ENCODE measurements at places on chromosomes 12 and 14.

DNA sequence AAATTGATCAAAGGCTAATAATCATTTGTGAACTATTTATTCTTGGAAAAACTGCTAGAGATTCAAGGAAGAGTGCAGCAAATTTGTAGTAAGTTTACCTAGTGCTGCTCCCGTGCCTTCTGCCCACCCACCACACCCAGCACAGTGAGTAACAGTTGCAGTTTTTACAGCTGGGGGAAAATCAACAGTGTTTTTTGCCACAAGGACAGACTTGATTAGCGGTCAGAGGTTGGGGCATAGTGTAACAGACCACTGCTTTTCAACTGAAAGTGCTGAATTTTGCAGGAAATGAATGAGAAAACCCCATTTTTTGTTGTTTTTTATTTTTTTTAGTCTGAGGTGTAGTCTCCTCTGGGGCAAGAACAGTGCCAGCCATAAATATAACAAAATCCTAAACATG, 7.5 kb upstream of the KLRK1 start:
- DNase-seq = no peak

GRCh38 chr12:52522346-52523011, 2.3 kb upstream of the KRT5 start:
- no peak for DNase-seq

DNA sequence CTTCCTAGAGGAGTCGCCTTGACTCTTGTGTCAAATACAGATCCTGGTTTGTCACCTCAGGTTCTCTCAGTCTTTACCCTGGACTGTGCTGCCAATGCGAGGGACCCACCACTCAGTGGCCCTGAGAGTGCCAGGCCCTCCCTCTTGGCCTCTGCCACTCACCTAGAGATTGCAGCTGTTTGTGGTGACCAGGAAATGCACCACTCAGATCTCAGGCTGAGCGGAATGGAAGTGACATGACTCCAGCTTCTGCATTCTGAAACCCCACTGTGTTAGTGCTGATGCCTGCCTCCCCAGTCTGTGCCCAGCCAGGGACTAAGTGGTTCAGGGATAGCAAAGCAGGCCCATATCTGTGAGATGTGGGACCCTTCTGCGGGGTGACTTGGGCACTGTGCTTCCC, 27.8 kb upstream of the NEDD1 start:
- no peak for DNase-seq

DNA sequence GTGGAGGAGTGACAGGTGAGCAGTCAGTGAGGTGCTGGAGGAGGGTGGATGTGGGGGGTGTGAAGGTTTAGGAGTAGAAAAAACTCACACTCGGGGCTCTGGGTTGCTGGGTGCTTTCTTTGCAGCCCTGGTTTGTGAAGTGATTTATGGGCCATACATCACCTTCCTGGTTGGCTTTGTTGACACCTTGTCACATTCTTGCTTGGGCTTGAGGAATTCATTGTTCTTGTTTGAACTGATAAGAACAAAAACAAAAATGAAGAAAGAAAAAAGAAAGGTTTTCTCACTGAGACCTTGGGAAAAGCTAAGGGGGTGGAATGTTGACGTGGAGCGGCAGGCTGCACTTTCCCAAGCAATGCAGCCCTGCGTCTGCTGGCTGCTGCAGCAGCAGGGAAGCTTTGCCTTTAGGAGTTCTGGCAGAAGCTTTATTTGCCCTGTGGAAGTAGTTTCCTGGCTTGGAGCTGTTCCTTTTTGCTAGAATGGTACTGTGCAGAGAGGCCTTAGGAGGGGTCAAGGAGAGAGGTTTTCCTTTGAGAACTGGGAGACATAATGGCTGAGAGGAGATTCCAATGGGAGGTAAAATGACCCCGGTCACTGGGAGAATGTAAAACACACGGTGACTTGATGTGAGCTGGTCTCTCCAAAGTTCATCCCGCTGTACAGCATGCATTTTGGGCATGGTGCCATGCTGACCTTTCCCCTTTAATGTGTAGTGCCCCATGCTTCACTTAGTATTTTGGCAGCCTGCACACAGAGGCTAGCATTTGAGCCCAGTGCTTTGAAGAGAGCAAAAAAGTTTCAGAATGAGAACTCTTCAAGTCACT, 52.8 kb downstream of the HMGA2 start:
- no peak for DNase-seq

DNA sequence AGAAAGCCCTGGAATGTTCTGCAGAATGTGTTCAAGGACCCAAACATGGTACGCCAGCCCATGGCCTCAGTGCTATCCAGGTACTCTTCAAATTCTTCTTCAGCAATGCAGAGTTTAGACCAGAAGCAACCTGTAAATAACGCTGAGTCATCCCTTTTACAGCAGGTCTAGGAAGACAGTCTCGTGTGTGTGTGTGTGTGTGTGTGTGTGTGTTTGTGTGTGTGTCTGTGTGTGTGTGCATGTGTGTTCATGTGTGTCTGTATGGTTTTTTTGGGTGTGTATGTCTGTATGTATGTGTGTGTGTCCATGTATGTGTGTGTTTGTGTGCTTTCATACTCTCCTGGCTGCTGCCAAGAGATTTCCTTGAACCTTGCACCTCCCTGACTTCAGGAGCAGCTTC, 60.1 kb upstream of the RFX4 start:
- no peak for DNase-seq

DNA sequence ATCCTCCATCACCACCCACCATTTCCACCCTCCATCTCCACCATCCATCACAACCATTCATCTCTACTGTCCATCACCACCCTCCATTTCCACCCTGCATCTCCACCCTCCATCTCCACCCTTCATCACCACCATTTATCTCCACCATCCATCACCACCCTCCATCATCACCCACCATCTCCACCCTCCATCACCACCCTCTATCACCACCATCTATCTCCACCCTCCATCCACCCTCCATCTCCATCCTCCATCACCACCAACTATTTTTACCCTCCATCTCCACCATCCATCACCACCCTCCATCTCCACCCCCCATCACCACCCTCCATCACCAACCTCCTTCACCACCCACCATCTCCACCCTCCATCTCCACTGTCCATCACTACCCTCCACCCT, 4.7 kb upstream of the CEP170B start:
- DNase-seq = no peak

DNA sequence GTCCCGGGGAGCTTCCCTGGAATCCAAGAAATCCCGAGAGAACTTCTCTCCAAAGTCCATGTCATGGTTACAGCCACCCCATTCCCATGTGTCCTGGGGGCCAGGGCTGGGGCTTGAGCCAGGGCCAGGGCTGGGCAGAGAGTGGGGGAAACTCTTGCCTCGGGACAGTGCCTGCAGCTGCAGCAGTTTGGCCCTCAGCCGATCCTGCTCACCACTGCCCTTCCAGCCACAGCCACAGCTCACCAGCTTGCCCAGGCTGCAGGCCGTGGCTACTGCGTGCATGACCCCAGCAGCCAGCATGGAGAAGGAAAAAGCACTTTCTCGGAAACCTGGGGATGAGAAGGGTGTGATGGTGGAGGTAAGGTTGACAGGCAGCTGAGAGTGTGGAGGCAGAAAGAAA, 3.5 kb downstream of the WNT10B start:
- DNase-seq = no peak

GRCh38 chr14:100329233-100330006, 6.3 kb downstream of the SLC25A47 start:
- no peak for DNase-seq

DNA sequence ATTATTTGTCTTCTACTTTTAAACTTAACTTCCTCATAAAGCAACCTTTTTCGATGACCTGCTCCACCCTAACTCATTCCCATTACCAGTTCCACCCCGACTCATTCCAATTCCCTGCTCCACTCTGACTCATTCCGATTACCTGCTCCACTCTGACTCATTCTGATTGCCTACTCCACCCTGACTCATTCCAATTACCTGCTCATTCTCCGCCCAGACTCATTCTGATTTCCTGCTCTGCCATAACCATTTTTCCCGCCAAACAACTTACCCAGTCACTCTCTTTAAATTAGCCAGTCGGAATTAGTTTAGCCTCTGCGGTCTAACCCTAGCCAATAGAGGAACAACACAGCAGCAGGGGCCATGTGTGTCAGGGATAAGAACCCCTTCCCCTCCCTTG, 249.1 kb downstream of the DPY19L2 start:
- DNase-seq = no peak

DNA sequence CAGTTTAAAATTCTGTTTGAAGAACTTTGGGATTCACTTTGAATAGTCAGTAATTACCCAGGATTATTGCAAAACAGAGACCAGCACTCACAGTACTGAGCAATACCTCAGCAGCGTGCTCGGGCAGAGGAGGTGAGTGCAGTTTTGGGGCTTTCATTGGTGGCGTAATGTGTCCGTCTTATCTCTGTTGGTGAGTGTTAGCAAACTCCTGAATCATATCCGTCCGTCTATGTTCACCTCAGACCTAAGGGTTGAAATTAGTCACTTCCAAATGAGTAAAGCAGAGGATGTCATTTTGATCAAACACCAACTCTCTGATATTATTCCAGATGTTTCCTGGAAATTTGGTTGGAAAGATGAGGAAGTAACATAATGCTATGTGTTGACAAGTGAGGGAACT, 82.8 kb downstream of the BORCS5 start:
- peak; percentile 59 for DNase-seq

- DNase-seq = no peak
Measured at GRCh38 chr14:84432676-84433075, 1097.3 kb upstream of the FLRT2 start.

DNA sequence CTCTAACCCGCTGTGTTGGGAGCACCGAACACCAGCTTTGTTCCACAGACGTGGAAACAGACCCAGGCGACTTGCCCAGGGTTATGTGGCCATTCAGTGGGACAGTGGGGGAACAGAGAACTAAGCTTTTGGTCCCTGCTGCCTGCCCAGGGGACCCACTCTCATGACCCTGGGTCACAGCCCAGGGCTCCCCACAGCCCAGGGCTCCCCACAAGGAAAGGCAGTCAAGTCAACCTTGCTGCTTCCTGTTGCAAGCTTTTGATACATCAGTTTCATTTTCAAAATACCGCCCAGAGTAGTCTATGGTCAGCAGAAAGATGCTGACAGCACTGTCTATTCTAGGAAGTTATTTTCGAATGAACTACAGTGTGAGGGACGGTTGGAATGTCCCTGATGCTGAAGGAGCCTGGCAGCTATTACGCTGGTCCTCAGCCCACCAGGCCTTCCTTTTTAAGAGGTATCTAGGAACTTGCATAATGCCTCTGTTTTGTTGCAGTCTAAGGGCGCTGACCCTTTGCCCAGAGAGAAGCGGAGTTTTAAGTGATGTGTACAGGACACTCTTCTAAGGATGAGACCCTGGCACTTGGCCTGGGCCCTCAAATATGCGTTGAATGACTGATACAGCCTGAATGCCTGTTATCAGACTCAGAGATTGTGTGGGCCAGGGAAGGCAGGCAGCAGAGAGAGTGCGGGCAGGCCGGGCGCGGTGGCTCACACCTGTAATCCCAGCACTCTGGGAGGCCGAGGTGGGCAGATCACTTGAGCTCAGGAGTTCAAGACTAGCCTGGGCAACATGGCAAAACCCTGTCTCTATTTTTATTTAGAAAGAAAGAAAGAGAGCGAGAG, 12.6 kb upstream of the TTC7B start:
- DNase-seq = peak; percentile 27

GRCh38 chr14:68306934-68307789, 485.7 kb downstream of the ZFP36L1 start:
- no peak for DNase-seq

- no peak for DNase-seq
Measured at GRCh38 chr12:84856156-84856900, 56.3 kb downstream of the SLC6A15 start.

DNA sequence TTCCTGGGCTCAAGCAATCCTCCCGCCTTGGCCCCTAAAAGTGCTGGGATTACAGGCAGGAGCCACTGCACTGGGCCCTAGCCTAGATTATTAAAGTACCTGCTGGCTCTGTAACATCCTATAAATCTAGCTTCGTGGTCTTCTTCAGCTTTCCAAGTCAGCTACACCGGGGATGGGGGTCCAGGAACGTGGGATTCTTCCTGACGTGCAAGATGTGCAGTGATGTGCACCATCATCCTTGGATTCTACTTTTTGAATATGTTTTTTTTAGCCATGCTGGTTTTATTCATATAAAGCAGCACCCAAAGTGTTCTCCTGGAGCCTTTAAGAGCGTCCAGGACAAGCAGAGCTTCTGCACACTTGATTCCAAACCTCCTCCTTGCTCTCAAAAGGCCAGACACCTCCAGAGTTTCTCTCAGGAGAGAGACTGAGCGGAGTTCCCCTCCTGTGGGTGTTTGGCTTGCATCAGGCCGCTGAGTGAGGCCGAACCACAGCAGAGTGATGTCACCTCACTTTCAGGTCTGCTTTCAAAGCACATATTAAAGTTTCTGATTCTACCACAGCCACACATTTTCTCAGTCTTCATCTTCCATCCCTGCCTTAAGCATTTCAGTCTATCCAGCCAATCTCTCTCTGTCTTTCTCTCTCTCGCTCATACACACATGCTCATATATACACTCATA, 33.4 kb downstream of the VCPKMT start:
- DNase-seq = peak; percentile 82

DNA sequence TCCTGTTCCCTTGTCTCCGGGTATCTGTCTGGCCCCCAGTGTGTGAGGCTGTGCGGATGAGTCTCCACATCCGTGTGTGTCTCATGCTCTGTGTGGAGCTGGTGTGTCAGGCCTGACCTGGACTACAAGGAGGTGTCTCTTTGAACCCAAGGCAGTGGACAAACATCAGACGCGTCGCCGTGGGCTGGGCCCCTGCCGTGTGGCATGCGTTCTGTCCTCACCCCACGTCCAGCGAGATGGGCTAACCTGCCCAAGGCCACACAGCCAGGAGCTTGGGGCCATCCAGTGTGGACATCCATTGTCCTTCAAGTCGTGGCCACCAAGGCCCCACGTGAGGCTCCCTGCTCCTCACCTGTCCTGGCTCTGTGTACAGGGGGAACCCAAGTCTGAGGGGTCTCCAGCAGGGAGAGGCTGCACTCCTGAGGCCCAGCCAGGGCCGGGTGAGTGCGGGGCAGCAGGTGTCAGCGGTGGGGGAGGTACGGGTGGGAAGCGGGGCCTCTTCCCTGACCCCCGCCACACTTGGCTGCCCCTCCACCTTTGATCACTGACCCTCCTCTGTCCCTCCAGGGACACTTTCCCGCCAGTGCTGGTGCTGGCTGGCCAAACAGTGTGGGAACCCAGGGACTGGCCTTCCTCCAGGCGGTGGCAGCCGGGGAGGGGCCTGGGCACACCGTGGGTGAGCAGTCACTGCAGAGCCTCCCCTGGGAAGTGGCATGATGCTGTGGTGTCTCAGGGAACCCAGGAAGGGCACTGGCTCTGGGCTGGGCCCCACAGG, 48.5 kb downstream of the CYP46A1 start:
- no peak for DNase-seq

All from stimulated activated CD4-positive, alpha-beta T cell treated with anti-CD3 and anti-CD28 coated beads, Interleukin-2, amount 100 ng/mL, for 24 hours (primary cell).